ENCODE measurements at places on chromosomes 2 and 18.

GRCh38 chr2:81234711-81235110 is 930.2 kb upstream of the LRRTM1 start:
- no peak for DNase-seq

DNA sequence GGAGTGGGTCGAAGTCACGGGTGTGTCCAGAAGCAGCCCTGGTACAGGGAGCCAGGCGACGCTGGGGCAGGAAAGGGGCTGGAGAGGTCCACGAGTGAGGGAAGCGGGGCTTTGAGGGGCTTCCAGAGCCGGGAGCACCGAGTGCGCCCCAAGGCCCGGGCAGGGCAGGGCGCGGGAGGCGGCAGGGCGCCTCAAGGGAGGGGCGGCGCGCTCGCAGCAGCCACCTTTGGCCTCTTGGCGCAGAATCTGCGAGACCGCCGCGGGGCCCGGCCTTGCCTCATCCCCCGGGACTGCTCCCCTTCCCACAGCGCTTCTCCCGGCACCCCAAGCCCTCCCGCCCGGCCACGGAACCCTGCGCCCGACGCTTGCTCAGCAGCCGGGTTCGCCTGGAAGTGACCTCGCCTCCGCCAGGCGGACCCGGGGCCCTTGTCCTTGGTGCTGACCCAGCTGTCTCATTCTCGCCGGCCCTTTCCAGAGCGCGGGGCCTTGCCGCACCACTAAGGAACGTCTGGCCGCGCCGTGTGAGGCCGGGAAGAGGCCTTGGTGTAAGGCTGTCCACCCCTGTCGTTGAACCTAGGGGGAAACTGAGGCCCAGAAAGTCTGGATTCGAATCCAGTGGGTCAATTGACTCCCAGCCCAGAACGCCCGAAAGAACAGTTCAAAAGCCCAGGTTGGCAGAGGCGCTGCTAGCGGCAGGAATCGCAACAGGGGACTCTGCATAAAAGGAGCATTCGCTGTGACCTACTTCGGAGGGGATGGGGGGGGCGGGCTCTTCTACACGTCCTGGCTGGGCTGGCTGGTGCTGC is 584 bp upstream of the DNER start:
- peak; percentile 22 for DNase-seq

DNA sequence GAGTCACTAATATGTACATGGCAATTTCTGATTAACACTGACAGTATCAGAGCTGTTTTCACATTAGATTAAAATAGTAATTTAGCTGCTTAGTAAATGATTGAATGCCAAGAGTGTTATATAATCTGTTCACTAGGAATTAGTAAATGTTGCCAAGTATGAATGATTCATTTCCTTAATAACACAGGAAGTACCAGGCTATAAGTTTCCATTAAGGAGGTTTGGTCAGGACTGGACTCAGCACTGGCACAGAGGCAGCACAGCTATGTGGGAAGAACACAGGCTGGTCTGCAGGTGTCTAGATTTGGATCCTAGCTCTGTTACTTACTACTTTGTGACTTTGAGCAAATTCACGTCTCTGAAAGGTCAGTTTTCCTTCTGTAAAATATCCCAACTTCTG is 97.2 kb downstream of the TDRD15 start:
- no peak for DNase-seq

- no peak for DNase-seq
Observed at GRCh38 chr2:18345848-18346247, 214.6 kb downstream of the RDH14 start.

- DNase-seq = no peak
Observed at GRCh38 chr18:26133652-26134051, at the start of gene PSMA8. Gene PSMA8, plus strand, starts transcription at chr18:26133869. Its CDS starts 97 bp downstream, at chr18:26133966.

GRCh38 chr2:5315512-5315911 is 376.7 kb upstream of the SOX11 start:
- no peak for DNase-seq

- no peak for DNase-seq
Observed at GRCh38 chr18:24300703-24301102, 96.9 kb downstream of the OSBPL1A start.

GRCh38 chr2:56444339-56444738 is 260.5 kb downstream of the CCDC85A start:
- DNase-seq = no peak

GRCh38 chr2:121283670-121284462 is 1.1 kb downstream of the TFCP2L1 start:
- DNase-seq = no peak

DNA sequence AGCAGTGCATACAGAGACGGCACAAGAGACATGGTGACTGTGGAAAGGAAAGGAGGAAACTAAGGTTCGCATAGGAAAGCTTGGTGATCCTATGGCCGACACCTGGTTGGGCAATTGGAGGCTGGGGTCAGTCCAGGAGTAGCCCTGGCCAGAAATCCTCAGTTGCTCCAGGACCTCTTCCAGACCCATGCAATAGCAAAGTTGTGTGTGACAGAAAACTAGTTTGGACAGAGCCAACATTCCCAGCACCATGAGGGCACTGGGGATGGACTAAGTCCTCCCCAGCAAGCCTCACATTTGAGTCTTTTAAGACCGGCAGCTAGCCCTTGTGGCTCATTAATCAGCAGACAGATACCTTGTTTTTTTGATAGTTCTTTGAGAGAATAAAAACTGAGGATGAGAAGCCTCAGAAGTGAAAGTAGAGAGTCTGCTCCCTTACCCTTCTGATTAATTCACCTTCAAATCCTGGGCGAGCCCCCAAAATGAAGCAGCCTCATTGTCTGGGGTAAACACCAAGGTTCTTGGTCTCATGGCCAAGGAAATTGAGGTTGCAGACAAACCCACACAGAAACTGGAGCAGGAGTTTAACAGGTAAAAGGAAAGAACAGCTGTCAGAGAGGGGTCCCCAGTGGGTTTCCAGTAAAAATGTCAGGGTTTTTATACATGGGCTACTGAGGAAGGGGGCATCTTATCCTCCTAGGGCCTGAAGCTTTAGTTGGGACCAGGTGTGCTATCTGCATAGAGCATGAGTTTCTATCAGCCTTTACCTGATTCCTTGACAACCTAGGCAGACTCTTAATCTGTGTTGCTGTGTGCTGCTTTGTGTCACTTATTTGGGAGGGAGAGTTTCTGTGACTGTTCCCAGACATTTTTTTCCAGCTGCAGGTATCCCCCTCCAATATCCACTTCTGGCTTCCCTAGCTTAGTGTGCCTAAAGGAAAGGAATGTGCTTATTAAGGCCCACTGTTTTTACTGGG is 39.1 kb downstream of the STK17B start:
- DNase-seq = no peak

GRCh38 chr2:201816657-201817575 is 10.6 kb downstream of the CDK15 start:
- no peak for DNase-seq

DNA sequence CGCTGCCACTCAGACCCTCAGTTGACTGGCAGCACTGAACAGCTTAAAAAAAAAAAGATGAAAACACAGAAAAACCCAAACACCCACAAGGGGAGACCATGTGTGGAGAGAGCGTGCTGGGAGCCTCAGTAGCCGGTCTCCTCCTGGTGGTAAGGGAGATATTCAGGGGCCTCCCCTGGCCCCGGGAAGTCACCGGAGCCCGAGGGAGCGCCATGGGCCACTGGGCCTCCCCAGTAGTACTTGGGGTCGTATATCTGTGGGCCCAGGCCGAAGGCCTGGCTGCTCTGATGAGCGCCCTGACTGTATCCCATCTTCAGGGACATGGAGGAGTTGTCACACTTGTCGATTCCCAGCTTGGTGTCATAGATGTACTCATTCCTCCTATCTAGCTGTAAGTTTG is 145.7 kb upstream of the TEKT4 start:
- DNase-seq = no peak

DNA sequence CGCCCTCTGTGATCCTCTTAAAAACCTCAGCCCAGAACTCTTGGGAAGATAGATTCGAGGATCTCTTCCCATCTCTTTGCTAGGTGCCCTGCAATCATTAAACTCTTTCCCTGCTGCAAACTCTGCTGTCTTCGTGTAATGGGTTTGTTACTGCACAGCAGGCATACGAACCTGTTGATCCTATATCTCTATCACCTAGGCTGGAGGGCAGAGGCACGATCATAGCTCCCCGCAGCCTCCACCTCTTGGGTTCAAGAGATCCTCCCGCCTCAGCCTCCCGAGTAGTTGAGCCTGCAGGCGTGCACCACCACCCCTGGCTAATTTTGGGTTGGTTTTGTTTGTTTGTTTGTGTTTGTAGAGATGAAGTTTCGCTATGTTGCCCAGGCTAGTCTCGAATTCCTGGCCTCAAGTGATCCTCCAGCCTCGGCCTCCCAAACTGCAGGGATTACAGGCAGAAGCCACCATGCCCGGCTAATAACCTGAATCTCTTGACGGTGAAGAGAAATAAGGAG is 493 bp upstream of the BBS5 start:
- no peak for DNase-seq

DNA sequence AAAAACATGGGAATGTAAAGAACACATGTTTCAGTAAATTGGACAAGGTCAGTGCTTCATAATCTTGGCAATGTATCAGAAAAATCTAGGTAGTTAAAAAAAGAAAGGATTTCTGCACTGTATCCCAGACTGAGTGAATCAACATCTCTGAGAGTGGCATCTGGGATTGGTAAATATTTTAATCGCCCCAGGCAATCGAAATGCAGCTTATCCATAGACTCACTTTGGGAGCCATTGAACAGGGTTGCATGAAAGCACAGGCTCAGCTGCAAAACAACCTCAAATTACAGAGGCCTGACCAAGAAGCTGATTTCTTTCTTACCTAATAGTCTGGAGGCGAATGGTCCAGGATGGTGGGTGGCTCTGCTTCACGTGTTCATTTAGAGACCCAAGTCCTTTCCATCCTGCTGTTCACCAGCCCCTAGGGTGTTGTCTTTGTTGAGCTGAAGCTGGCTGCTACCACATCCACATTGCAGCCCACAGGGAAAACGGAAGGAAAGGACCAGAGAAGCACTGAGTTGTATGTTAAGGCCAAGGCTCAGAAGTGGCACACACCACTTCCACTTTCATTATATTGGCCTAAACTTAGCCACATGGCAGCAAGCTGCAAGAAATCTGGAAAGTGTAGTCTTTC is 59.0 kb downstream of the MOGAT1 start:
- no peak for DNase-seq

DNA sequence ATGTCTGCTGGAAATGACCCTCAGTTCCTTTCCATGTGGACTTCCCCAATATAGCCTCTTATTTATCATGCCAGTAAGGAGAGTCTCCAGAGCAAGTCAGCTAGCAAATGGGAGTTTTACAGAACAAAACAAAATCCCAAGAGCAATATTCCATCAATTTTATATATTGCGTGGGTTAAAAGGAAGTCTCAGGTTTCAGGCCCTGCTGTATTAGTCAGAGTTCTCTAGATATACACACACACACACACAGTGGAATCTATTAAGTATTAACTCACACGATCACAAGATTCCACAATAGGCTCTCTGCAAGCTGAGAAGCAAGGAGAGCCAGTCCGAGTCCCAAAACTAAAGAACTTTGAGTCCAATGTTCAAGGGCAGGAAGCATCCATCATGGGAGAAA is 102.8 kb upstream of the MAP2 start:
- DNase-seq = no peak

- no peak for DNase-seq
Observed at GRCh38 chr2:6626401-6627012, 239.2 kb downstream of the CMPK2 start.

- no peak for DNase-seq
Observed at GRCh38 chr18:61225336-61225735, 107.9 kb upstream of the CDH20 start.

GRCh38 chr2:34601561-34601960 is 1002.5 kb upstream of the FAM98A start:
- no peak for DNase-seq

DNA sequence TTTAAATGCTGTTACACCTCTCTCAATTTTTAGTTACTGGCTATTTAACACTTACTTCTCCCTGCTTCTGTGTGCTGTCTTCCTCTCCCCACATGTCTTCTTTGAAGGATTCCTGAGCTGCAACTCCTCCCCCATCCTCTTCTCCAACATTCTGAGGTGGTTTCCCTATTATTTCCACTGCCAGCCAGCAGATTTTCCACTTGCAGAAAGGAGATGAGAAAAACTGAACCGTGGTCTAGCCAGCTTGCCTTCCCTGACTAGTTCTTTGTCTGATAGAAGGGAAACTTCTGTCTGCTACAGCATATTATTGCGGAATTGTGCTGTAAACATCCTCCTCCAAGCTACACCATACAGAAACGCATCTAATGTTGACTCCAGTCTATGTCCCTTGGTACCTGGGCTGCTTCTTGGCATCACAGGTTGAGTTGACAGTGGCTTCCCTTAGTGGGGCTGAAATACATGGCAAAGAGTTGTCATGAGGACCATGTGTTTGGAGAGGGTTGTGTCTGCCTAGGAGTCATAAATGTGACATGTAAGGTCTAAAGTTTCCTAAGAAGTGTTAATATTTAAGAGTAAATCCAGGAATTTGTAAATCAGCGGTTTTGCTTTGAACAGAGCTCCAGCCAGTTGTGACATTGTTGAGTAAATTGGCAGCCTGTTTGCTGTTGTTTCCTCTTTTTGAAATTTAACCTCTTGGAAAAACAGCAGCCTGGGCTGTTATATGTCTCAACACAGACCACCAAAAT is 68.3 kb upstream of the RND3 start:
- no peak for DNase-seq

DNA sequence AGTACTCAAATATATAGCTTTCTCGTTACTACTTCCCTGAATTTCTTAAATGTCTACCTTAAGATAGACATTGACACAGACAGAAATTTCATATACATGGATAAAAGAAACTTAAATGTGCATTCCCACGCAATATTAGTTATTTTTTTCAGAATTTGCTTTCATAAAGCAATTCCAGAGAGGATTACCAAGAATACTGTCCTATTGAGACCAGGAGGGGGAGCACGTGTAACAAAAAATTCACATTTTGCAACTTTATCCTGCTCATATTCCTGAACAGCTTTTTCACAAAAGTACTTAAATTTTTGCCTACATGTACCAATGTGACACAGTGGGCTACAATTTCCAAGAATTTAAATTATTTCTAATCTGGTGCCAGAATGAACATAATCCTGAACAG is 30.7 kb upstream of the ERCC3 start:
- DNase-seq = no peak

- DNase-seq = no peak
Observed at GRCh38 chr18:67771271-67771670, 254.8 kb upstream of the DSEL start.

DNA sequence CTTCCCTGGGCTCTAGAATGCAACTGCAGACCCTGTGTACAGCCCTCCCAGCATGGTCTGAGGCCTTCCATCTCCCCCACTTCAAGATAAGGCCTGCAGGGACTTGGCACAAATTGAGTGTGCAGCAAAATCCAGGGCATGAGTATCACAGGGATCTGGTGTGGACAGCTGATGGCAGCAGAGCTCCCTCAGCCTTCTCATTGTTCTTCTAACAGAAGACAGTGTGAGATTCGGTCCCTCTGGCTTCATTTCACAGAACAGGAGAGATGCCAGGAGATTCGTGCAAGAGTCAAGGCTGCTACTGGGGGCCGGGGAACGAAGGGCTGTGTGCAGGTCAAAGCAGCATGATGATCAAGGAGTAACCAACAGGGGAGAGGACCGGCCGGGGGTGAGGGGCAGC is 85.8 kb downstream of the UXS1 start:
- no peak for DNase-seq
